ENCODE measurements at places on chromosomes 11 and 22. TPM values are rescaled to one million over a fixed set of nuclear protein-coding genes. Genes with fewer than 3 reads are reported as not detected.

DNA sequence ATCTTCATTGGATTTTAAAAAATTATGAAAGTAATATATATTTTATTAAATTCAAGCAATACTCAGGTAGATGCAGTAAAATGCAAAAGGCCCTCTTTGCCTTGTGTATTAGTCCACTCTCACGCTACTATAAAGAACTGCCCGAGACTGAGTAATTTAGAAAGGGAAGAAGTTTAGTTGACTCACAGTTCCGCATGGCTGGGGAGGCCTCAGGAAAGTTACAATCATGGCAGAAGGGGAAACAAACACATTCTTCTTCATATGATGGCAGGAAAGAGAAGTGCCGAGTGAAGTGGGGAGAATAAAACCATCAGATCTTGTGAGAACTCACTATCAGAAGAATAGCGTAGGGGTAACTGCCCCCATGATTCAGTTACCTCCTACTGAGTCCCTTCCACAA lies 130.8 kb downstream of the HIPK3 start:
- no peak for DNase-seq

DNA sequence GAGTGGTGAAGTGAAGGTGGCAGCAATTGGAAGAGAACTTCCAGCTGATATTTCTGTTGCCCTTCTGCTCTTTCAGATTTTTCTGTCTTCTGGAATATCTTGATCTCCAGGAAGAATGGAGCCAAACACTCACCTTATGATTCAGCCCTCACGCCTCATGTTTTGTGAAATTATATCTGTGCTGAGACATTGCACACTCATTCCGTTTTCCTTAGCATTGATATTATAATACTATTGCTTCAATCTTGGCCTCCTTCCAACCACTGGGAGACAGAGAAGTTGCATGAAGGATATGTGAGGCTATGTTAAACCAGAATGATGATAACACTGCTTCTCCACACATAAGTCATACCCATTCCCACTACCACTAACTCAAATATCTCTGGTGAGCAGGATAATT lies 177.9 kb downstream of the ETS1 start:
- DNase-seq = no peak

- DNase-seq = no peak
Observed at GRCh38 chr11:33536178-33536577, 164.4 kb downstream of the C11orf91 start.

DNA sequence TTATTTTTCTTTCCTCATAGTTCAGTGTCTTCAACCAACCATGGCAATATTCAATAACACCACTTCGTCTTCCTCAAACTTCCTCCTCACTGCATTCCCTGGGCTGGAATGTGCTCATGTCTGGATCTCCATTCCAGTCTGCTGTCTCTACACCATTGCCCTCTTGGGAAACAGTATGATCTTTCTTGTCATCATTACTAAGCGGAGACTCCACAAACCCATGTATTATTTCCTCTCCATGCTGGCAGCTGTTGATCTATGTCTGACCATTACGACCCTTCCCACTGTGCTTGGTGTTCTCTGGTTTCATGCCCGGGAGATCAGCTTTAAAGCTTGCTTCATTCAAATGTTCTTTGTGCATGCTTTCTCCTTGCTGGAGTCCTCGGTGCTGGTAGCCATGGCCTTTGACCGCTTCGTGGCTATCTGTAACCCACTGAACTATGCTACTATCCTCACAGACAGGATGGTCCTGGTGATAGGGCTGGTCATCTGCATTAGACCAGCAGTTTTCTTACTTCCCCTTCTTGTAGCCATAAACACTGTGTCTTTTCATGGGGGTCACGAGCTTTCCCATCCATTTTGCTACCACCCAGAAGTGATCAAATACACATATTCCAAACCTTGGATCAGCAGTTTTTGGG lies at the start of gene OR51T1:
Gene OR51T1, plus strand, starts transcription at position 41 of the 641 bp plus-strand sequence. Its CDS starts 0 bp downstream, at position 41.
- DNase-seq = peak; percentile 33

DNA sequence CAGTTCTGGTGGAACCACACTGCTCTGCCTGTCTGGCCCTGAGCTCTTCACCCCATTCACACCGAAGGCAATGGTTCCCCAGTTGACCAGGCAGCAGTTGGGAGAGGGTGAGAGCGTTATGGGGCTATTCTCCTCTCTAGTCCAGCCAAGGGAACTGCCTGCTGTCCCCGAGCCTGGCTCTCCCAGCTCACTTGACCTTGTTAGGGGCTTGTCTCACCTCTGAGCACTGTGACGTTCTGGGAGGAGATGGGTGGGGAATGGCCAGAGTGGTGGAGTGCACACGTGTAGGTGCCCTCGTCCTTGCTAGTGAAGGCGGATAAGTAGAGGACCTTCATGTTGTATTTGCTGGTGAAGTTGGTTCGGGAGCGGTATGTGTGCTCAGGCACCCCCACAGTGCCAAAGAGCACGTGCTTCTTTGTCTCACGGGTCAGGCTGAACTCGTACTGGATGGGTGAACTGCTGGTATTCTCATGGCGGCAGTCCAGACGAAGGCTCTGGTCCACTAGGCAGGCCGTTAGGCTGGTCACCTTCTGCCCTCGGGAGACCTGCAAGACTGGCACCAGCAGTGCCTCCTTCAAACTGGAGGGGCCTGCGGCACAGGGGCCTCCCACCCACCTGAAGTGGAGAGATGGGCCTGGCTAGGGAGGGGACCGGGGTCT lies 3.0 kb downstream of the THY1 start:
- no peak for DNase-seq

- DNase-seq = peak; percentile 45
Observed at GRCh38 chr11:35005141-35005780, 88.8 kb downstream of the PDHX start.

- no peak for DNase-seq
Observed at GRCh38 chr11:133621611-133622010, 89.3 kb upstream of the OPCML start.

GRCh38 chr11:78415338-78415737 lies 2.3 kb downstream of the GAB2 start:
- no peak for DNase-seq

- DNase-seq = no peak
Observed at GRCh38 chr11:34427186-34427805, 11.4 kb upstream of the CAT start.

DNA sequence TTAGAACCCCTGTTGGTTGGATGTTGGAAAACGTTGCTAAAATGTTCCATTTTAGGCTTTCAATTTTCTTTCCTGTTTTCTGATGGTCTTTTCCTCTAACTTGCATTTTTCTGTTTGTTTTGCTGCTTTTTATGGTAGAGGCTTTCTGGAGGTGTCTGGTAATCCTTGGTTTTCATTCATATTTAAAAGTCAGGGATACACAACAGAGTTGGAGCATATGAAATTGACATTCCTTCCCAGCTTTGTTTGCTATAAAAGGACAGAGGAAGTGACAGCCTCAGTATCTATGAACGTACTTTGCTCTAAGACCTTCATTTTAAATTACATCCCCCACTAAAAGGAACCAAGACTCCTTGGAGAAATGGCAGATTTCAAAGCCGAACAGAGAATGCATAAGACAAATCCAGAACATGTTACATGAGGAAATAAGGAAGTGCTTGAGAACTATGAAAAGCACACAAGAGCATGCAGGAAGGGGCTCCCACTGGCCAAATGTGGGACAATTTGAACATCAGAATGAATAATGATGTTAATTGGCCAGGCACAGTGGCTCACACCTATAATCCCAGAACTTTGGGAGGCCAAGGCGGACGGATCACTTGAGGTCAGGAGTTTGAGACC lies 56.7 kb downstream of the PPP6R3 start:
- no peak for DNase-seq

The SLC35E4 gene
- 3.9 TPM for total RNA-seq

The ACRV1 gene
- total RNA-seq = not detected

The WNT7B gene
- 0.04 TPM for total RNA-seq

The RAB36 gene
- 1.0 TPM for total RNA-seq

The OR51D1 gene
- not detected for total RNA-seq

The FAM83F gene
- 0.09 TPM for total RNA-seq

The OR56A1 gene
- not detected for total RNA-seq

The SCARF2 gene
- 8.9 TPM for total RNA-seq

Data from muscle of leg (tissue), 16 donors.